Stimulated activated CD8-positive, alpha-beta memory T cell treated with anti-CD3 and anti-CD28 coated beads, Interleukin-4, amount 100 ng/mL, for 1 hour (primary cell): ENCODE measurements at places on chromosomes 1 and 21.

DNA sequence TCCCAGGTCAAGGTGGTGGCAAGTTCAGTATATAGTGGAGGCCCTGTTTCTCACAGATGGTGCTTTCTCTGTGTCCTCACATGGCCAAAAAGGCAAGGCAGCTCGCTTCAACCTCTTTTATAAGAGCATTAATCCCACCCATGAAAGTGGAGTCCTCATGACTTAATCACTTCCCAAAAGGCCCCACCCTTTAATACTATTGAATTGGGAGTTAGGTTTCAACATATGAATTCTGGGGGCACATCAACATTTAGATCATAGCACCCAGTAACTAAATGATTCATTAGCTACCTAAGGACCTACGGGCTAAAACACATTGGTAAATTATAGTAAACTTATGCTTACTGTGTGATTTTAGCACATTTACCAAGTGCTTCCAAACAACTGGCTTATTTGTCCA is 317.9 kb downstream of the LTN1 start:
- DNase-seq: no peak

DNA sequence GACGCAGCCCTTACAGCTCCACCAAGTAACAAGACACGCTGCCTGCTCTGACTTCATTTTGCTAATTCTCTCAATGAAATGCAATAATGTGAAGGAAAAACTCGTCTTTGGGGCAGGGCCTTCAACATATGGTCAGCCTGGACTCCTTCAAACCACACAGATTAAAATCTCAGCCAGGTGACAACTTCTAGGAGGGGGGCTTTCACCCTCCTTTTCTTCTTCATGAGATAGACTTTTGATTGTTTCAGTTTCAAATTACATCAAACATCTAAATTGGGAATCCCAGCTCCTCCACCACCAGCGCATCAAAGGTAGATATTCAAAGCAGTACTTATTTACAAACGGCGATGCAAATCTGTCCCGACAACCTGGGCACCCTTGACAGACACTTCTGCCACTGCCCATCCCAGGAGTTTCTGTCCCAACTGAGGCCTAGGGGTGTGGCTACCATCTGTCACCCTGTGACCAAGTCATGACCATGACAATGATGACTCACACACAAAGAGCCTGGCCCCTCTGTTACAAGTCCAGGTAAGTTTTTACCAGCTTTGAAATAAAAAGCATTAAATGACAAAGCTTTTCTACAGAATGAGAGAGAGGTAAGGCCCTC is 29.7 kb downstream of the SSBP3 start:
- no peak for DNase-seq

- no peak for DNase-seq
Observed at GRCh38 chr1:31981456-31981839, 32.2 kb upstream of the KHDRBS1 start.

DNA sequence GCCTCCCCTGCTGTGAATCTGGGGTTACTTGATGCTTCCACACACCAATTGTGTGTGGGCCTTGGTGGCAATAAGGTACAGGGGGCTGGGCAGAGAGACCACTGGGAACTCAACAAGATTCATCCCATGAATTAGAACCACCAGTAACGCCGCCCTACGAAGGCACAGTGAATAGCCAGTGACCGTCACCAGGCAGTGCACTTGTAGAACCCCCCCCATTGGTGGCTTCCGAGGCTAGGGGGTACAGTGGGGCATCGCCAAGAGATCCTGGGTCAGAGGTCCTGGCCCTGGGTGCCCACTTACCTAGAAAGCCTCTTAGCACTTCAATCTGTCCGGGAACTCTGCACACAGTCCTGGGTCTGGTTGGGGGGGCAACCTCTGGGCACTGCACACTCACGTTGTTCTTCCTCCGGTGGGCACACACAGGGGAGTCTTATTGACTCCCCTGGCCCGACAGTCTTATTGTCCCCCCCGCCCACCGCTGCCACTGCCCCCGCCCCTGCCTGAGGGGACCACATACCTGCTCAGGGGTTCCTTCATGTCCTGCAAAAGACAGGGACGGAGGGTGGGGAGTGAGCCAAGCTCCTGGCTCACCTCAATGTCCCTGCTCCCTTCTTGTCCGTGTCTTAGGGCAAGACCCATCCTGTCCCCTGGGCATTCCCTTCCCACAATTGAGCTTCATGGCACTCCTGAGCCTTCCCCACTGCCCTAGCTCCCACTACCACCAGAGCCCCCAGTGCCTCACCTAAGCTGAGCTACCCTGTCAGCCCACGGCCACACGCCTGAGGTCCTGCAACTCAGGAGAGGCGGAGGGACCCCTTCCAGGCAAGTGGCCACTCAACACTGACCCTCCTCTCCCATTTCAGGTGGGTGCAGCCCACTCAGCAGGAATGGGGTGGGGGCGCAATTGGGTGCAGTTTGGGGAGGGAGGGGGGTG is 2.5 kb upstream of the TRIM11 start:
- no peak for DNase-seq

DNA sequence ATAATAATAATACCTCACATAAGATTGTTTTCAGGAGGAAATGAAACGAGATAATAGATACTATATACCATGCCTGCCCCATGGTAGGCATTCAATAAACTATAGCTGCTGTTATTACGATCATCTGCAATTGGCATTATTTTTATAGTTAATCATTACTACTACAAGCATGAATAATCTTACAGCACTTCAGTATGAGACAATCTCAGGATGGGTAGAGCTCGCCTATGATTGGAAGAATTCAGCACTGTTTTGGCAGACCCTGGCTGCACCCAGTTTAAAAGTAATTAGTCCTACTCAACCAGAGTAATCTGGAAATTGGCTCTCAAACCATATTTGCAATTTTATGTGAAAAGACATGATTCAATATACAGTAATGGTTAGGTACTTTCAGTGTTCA is 105.0 kb upstream of the DPYD start:
- DNase-seq: no peak

- no peak for DNase-seq
Observed at GRCh38 chr1:41917835-41918449, 780 bp downstream of the HIVEP3 start.
